LHCN-M2 (cell line): ENCODE measurements at places on chromosomes 12 and 14. TPM values are rescaled to one million over a fixed set of nuclear protein-coding genes. Genes with fewer than 3 reads are reported as not detected.

GRCh38 chr12:53994264-53995001 is 5.5 kb upstream of the HOXC9 start:
- DNase-seq: no peak

DNA sequence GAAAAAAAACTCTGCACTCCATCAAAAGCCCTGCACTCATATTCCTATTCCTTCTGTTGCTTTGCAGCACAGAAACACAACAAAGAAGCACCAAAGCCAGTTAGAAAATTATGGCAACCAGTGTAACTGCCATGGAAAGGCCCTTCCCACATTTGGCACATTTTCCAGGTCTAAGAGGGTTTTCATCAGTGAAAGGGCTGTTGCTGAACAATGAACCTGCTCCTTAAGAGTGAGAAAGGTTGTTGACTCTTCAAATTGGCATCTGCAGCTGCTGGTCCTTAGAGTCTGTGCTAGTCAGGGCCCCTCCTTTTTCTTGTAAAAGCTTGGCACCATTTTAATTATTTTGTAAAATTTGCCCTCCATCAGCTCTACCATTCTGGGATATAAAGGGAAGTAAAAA is 378.7 kb upstream of the KITLG start:
- no peak for DNase-seq

DNA sequence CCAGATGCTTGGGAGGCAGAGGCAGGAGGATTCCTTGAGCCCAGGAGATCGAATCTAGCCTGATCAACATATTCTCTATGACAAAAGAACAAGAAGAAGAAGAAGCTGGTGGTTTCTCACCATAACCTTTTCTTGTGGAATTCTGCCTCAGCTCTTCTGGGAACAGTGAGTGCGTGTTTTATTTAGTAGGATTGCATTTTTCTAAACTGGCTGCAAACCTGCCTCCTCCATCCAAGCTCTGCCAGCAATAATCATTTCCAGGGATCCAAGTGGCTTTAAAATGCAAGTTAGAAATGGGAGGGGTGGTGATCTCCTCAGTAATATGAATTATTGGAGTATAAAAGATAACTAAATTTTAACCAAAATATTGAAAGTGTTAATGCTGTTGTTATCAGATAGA is 46.1 kb upstream of the MMP17 start:
- no peak for DNase-seq

- peak; percentile 77 for DNase-seq
Measured at GRCh38 chr12:130775953-130776856, 60.1 kb upstream of the RIMBP2 start.

DNA sequence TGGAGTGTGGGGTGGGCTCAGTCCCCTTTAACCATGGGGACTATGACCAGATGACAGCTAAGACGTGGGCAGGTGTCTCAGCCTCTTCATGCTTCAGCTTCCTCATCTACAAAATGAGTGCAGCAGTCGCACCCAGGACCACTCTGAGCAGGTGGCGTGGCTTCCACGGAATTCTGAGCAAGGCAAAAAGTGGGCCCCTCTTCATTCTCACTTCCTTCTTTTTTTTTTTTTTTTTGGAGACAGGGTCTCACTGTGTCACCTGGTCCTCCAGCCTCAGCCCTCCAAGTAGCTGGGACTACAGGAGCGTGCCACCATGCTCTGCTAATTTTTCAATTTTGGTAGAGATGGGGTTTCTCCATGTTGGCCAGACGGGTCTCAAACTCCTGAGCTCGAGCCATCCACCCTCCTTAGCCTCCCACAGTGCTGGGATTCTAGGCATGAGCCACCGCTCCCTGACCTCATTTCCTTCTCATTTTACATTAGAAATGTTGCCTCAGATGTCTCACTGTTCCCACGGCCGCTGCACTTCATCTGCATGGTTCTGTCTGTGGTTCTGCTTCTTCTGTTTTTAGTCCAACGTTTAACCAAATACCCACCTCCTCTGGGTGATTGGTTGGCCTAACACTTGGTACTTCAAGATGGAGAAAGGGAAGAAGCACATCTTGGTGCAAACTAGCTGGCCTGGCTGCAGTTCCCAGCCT is 41.3 kb upstream of the BCL7A start:
- DNase-seq: peak; percentile 31

- DNase-seq: no peak
Measured at GRCh38 chr14:72594099-72594901, 299.6 kb downstream of the DPF3 start.

DNA sequence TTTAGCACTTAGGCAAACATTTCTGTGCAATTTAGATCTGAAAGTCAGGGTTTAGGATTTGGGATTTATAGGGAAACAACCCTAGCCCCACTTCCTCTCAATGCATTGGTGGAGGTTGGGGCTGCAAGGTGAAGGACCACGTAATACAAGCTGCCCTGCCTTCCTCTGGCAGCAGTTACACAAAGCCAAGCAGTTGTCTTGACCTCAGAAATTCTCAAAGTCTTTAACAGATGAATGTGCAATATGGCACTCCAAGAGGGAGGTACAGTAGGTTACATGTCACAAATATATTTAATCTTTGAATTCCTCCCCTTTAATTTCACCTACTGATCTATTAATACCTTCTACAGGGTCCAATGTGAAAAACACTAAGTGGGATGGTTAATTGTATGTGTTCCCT is 23.9 kb downstream of the IFNG-AS1 start:
- DNase-seq: peak; percentile 39

DNA sequence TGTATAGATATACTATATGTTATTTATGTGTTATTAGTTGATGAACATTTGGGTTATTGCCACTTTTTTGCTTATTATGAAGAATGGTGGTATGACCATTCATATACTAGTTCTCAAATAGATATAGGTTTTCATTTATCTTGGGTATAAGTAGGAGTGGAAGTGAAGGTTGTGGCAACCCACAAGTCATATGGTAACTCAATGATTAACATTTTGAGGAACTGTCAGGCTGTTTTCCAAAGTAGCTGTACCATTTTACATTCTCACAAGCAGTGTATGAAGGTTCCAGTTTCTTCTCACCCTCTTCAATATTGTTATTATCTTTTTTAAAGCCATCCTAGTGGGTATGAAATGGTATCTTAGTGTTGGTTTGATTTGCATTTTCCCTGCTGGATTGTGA is 19.0 kb upstream of the MSRB3 start:
- DNase-seq: no peak

CIDEB gene
- 0.34 TPM in 1 of 2 replicates, not detected in the other for total RNA-seq

- DNase-seq: no peak
Measured at GRCh38 chr12:65477721-65478120, 199.2 kb downstream of the MSRB3 start.

GRCh38 chr14:91884664-91885063 is 17.3 kb upstream of the TC2N start:
- no peak for DNase-seq

GRCh38 chr12:109169686-109170085 is 53.3 kb downstream of the ACACB start:
- DNase-seq: no peak

SIX4 gene
- 21.7 and 29.2 TPM in 2 replicates for total RNA-seq

DNA sequence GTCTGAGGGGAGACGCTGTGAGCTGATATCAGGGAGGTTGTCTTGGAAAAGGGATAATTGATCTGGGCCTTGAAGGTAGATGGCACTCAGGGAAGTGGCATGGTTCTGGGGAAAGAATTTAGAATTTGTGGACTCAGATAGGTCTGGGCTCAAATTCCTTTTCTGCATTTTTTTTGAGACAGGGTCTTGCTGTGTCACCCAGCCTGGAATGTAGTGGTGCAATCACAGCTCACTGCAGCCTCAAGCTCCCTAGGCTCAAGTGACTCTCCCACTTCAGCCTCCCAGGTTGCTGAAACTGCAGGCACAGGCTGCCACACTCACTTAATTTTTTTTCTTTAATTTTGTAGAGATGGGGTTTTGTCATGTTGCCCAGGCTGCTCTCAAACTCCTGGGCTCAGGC is 98.1 kb upstream of the NCOR2 start:
- no peak for DNase-seq

GRCh38 chr12:52323416-52324152 is 2.4 kb upstream of the KRT83 start:
- no peak for DNase-seq

- peak; percentile 51 for DNase-seq
Measured at GRCh38 chr14:52917735-52918134, 33.1 kb downstream of the FERMT2 start.

IGF1 gene
- not detected in 2 replicates for total RNA-seq

GRCh38 chr12:124740691-124741137 is 123.0 kb downstream of the SCARB1 start:
- DNase-seq: peak; percentile 92

- DNase-seq: peak; percentile 89
Measured at GRCh38 chr12:74890237-74890599, 319.4 kb downstream of the KCNC2 start.

CLEC1B gene
- not detected in 2 replicates for total RNA-seq

CMKLR1 gene
- total RNA-seq: 15.4 and 17.1 TPM in 2 replicates

DNA sequence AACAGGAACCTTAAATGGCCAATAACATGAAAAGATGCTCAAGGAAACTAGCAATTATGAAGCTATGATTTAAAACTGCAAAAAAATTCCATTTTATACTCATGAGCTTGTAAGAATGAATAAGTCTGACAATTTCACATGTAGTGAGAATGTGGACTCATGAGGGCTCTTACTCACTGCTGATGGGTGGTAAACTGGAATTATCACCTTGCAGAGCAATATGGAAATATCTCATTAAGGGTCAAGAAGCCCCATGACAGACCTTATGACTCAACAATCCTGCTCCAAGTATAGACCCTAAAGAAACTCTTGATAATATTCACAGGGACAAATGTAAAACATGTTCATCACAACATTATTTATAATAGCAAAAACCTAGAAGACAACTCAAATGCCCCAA is 23.5 kb upstream of the SMAGP start:
- peak; percentile 22 for DNase-seq
